ENCODE measurements at places on chromosomes 3 and 15. TPM values are rescaled to one million over a fixed set of nuclear protein-coding genes. Genes with fewer than 3 reads are reported as not detected.

The BSN gene
- polyA plus RNA-seq = 11.8 TPM

The DGKG gene
- 3.8 TPM for polyA plus RNA-seq

The SNRPA1 gene
- 46.6 TPM for polyA plus RNA-seq

The ARPP21 gene
- 9.4 TPM for polyA plus RNA-seq

The GOLGA6A gene
- polyA plus RNA-seq = not detected

The MED12L gene
- polyA plus RNA-seq = 1.5 TPM

The ATP13A5 gene
- polyA plus RNA-seq = not detected

The SCN5A gene
- 1.4 TPM for polyA plus RNA-seq

The EFCC1 gene
- 0.97 TPM for polyA plus RNA-seq

The SLC12A8 gene
- 0.93 TPM for polyA plus RNA-seq

Measured in brain (organoid and tissue), 16 donors.